Activated CD4-positive, alpha-beta memory T cell treated with anti-CD3 and anti-CD28 coated beads, Interleukin-2, amount 10 ng/mL, durations not matched to agents 7 days and 5 days (primary cell): ENCODE measurements at places on chromosomes 4 and X. TPM values are rescaled to one million over a fixed set of nuclear protein-coding genes. Genes with fewer than 3 reads are reported as not detected.

GRCh38 chr4:151729731-151730559 lies 30.9 kb downstream of the GATB start:
- no peak overlapping the region for H3K27ac ChIP-seq
- DNase-seq: no peak
- no peak overlapping the region for H3K4me3 ChIP-seq
- H3K27me3 ChIP-seq: no peaks in the 10 kb centered on the region
- peaks cover 2% of the 10 kb centered on the region for H3K4me1 ChIP-seq
- H3K36me3 ChIP-seq: peaks cover 8% of the 10 kb centered on the region

DNA sequence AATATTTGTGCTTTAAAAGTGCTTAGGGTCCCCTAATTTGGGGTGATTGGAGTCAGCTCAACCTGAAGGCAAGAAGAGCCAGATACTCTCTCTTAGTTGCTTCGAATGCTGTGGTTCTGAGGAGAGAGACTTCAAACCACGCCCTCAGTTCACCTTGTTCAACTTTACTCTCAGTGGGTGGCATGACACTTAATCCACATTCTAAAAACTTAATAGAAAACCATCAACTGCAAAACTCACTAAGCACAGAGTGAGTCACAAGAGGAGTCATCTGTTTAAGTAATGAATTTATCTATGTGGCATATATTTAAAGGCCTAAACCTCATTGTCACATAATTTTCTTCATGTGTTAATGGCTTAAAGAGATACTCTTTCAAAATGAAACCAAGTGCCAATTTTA lies 99.5 kb upstream of the SLC4A4 start:
- peaks cover 3% of the 10 kb centered on the region for H3K27me3 ChIP-seq
- H3K4me1 ChIP-seq: no peaks in the 10 kb centered on the region
- no peak for DNase-seq
- no peak overlapping the region for H3K27ac ChIP-seq

DNA sequence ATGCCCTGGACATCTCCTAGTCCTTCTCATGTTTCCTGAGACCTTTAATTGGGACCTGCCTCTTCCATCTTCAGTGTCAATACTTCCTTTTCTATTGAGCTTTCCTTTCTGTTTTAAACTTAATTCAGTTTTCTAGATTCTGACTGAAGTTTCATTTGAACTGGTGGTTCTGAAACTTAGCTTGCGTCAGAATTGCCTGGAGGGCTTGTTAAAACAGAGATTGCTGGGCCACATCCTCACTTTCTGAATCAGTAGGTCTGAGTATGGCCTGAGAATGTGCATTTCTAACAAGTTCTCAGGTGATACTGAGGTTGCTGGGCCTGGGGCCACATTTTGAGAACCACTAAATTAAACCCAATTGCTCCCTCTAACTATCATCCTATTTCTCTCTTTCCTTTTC lies 152.1 kb upstream of the DGKK start:
- no peak overlapping the region for H3K4me3 ChIP-seq
- no peaks in the 10 kb centered on the region for H3K36me3 ChIP-seq
- peaks cover 2% of the 10 kb centered on the region for H3K4me1 ChIP-seq
- H3K27ac ChIP-seq: no peak overlapping the region
- no peaks in the 10 kb centered on the region for H3K27me3 ChIP-seq

GRCh38 chrX:7815166-7815805 lies 27.7 kb upstream of the VCX start:
- no peaks in the 10 kb centered on the region for H3K36me3 ChIP-seq
- no peak overlapping the region for H3K27ac ChIP-seq
- H3K27me3 ChIP-seq: no peaks in the 10 kb centered on the region
- H3K4me1 ChIP-seq: no peaks in the 10 kb centered on the region

- H3K4me3 ChIP-seq: no peak overlapping the region
- H3K36me3 ChIP-seq: peaks cover 33% of the 10 kb centered on the region
- H3K27ac ChIP-seq: no peak overlapping the region
- DNase-seq: no peak
Measured at GRCh38 chr4:150890246-150890645, 124.8 kb downstream of the LRBA start.

Gene ARR3
- total RNA-seq: not detected
